ENCODE measurements at places on chromosomes 13 and 19.

- DNase-seq: no peak
Observed at GRCh38 chr19:275958-276646, 15.1 kb downstream of the PLPP2 start.

- no peak for DNase-seq
Observed at GRCh38 chr13:37531049-37531448, 67.5 kb downstream of the POSTN start.

DNA sequence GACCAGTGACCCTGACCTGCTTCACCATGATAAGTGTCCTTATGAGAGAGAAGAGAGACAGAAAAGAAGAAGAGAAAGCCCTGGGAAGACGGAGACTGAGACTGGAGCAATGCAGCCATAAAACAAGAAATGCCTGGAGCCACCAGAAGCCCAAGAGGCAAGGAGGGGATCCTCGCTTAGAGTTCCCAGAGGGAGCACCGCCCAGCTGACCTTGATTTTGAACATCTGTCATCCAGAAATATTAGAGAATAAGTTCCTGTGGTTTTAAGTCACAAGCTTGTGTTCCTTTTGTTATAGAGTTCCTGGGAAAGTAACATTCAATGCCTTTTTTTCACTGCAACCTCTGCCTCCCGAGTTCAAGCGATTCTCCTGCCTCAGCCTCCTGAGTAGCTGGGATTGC lies 20.2 kb downstream of the CERS1 start:
- DNase-seq: no peak

- no peak for DNase-seq
Observed at GRCh38 chr19:40320558-40320935, 27.6 kb downstream of the C19orf47 start.

DNA sequence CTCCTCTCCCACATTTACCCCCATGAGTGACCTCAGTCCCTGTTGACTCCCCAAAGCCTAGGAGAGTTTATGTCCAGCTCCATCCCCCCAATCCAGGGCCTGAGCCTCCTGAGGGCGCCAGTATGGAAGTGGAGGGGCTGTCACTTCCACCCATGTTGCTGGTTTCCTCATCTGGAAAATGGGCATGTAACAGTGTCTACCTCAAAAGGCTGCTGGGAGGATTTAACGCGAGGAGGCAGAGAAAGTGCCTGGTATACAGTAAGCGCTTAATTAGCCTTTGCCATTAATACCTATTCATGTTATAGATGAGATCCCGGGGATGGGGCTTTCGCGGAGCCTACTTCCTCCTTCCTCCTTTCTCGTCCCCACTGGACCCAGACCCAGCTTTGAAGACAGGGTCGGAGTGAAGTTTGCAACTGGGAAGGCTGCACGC lies 476 bp downstream of the TYK2 start:
- no peak for DNase-seq

GRCh38 chr19:30634996-30635975 lies 263.1 kb downstream of the ZNF536 start:
- DNase-seq: no peak

- DNase-seq: no peak
Observed at GRCh38 chr13:96734499-96734898, 259.8 kb downstream of the OXGR1 start.

DNA sequence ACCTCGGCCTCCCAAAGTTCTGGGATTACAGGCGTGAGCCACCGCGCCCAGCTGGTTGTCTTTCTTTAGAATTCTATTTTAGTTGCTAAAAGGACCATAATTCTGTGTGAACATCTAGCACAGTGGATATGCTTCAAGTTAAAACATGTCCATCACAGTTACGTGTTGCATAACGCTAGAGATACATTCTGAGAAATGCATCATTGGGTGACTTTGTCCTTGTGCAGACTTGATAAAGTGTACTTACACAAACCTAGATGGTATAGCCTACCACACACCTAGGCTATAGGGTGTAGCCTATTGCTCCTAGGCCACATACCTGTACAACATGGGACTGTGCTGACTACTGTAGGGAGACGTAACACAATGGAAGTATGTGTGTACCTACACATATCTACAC lies 35.4 kb downstream of the DOCK9 start:
- DNase-seq: no peak

DNA sequence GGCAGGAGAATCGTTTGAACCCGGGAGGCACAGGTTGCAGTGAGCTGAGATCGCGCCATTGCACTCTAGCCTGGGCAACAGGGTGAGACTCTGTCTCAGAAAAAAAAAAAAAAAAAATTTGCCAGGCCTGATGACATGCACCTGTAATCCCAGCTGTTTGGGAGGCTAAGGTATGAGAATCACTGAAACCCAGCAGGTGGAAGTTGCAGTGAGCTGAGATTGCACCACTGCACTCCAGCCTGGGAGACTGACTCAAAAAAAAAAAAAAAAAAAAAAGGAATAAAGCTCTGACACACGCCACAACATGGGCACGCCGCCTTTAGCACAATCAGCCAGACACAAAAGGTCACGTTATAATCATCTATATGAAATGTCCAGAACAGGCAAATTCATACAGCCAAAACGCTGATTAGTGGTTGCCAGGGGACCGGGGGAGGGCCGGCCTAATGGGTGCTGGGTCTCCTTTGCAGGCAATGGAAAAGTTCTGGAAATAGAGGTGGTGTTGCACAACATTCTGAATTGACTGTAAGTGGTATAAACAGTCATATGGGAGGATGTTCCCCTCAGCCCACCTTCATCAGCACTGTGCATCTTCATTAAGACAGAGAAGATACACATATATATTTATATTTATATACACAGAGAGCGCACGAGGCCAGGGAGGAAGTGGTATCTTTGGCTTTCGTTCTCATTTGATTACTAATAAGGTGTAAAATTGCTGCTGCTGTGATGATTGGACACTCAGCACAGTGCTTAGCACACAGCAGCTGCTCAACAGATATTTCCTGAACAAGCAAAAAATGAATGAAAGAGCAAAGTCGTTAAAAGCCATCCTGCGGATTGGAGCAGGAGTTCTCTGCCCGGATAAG lies 3.8 kb downstream of the HSPBP1 start:
- peak; percentile 44 for DNase-seq

DNA sequence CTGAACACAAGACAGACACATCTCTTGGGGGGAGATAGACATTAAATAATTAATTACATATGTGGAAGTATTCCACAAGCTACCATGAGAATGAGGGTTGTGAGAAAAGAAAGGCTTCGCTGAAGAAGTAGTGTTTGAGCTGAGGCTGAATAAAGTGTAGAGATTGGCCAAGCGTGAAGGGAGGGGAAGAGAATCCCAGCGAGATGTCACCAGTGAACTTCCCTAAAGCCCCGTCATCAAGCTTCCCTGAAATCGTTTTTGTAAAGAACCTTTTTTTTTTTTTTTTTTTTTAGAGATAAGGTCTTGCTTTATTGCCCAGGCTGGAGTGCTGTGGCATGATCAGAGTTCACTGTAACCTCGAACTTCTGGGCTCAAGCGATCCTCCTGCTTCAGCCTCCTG lies 235.2 kb downstream of the KCNRG start:
- DNase-seq: no peak

- DNase-seq: peak; percentile 58
Observed at GRCh38 chr19:35013820-35014754, 14.0 kb downstream of the GRAMD1A start.

DNA sequence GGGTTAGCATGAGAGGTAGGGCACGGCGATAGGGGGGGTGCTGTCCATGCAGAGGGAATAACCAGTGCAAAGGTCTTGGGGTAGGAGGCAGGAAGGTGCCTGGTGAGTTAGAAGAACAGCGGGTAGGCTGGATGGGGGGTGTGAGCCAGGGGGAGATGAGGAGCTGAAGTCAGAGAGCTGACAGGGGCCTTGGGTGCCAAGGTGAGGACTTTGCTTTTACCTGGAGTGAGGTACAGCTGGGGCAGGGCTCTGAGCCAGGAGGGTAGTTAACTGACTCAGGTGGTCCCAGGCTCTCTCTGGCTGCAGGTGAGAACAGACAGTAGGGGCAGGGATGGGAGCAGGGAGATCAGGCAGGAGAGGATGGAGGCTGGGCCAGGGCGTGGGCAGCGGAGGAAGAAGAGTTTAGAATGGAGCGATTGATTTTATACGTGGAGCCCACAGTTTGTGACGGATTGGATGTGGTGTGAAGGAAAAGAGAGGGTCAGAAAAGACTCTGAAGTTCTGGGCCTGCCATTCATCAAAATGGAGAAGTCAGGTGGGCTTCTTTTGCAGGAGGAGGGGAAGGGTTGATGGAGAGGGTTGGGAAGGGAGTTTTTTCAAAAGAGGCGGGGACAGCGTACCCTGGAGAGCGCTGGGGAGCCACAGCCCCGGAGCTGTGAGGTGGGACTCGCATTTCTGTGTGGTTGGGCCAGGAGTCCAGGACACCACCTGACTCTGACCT lies 1.2 kb upstream of the GRAMD1A start:
- no peak for DNase-seq

- no peak for DNase-seq
Observed at GRCh38 chr13:90757127-90757680, 590.3 kb upstream of the MIR17HG start.

GRCh38 chr13:75216038-75216437 lies 265.9 kb downstream of the TBC1D4 start:
- DNase-seq: no peak

DNA sequence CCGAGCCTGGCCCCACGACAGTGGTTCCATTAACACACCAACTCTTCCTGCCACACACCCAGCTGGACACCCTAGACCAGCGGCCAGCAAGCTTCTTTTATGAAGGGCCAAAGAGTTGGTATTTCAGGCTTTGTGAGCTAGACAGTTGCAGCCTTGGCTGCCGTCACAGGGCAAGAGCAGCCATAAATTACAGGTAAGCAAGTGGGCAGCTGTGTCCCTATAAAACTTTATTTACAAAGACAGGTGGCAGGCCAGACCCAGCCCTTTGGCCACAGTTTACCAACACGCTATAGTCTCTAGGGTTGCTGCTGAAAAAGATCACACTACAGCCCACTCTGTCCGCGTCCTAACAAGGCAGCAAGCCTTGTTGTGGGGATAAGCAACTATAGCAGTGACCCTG lies 13.3 kb downstream of the ELL start:
- DNase-seq: no peak

DNA sequence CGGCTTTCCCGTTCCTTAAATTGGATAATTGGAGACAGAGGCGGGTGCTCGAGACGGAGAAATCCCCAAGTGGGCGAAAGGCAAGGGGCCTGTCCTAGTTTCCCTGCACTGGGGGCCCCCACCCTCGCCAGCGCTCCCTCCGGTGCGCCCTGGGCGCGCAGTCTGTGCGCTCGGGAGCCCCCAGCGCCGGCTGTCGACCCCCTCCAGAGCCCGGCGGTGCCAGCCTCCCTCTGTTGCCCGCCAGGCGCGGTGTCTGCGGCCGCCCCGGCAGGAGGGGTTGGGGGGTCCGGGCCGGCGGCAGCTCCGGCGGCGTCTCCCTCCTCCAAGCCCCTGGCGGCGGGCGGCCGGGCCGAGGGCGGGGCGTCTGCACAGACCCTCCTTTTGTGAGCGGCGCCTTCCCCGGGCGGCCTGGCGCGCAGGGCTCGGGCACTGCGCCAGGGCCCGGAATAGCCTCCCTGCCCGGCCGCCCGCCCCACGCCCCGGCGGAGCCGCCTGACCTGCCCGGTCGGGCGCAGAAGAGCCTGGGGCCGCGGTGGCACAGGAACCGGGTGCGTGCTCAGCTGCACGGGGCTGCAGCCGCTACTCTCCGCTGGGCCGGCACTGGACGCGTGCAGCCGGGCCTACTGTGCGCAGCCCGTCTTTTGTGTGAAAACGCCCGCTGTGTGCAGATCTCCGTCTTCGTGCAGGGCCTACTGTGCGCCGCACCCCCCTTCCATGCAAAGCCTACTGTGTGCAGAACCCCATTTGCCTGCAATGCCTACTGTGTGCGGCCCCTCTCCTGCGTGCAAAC lies 13.2 kb downstream of the GADD45B start:
- DNase-seq: no peak

GRCh38 chr13:20222553-20222952 lies 9.6 kb downstream of the GJB6 start:
- DNase-seq: peak; percentile 33

- DNase-seq: no peak
Observed at GRCh38 chr13:66424422-66424821, 805.7 kb downstream of the PCDH9 start.

- DNase-seq: no peak
Observed at GRCh38 chr13:99103536-99103935, 97.1 kb upstream of the UBAC2 start.

DNA sequence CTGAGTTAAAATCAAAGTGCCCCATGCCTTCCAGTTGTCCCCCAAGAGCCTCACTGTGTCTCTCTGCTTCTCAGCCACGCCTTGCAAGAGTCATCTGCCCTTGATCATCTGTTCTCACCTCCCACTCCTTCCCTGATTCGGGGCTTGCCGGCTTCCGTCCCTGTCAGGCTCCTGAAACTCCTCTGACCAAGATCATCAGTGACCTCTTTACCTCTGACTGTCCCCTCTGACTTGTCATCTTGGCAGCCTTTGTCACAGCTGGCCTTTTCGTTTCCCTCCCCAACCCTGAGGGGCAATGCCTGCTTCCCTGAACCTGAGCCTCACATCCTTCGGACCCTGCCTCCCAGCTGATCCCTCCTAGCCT lies 66.3 kb downstream of the MAP4K1 start:
- DNase-seq: peak; percentile 70

- no peak for DNase-seq
Observed at GRCh38 chr19:41866284-41866683, 6.2 kb downstream of the RPS19 start.

- DNase-seq: no peak
Observed at GRCh38 chr19:52748336-52748950, 13.6 kb upstream of the ZNF611 start.

DNA sequence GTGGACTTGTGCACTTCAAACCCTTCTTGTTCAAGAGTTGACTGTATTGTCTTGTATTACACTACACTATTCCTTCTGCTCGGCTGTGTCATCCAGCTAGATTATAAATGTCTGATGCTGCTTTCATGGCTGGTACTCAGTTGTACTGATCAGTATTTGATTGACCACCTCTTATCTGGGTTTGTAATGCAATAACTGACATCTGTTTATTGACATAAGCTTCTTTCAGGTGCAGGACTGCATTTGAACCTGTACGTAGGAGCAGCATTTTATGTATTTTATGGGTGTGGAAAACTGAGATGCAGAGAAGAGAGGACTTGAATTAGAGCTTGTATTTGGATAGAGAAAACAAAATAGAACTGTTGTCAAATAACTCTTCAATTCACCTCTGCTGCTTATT lies 309.2 kb downstream of the FGF9 start:
- no peak for DNase-seq

DNA sequence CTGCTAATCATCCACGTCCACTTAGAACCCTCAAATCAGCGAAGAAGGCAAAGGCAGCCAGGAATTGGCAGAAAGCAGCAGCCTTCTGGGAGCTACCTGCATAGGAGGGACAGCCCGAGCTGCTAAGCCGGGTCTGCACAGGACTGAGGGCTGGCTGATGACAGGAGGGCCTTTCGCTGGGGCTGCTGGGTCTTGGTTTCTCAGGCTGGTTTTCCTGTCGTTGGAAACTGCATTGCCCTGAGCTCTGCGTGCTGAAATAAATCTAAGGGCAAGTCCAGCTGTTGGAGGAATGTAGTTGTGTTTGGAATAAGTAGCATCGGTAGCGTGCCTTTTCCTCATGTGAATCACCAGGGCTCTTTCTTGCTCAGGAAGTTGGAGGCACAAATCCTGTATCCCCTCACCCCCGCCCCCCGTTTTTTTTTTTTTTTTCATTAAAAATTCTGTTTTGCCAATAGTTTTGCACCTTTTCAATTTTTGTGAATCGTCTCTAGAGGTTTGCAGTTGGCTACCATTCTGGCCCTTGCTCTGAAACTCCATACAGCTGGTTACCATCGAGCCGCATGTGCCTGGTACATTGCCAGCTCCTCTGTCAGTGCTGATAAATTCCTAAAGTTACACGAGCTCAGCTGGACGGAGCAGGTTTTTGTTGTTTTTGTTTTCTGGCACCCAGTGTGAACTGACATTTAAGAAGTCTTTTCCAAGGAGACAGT lies 193.9 kb upstream of the RNF113B start:
- no peak for DNase-seq

GRCh38 chr19:49017666-49018351 lies 918 bp upstream of the LHB start:
- DNase-seq: peak; percentile 63

Data from activated CD4-positive, alpha-beta T cell treated with anti-CD3 and anti-CD28 coated beads, Interleukin-2, amount 50 U/mL, for 16 hours (primary cell).